ENCODE measurements at places on chromosomes 1 and 21.

GRCh38 chr1:203308923-203309331, 3.6 kb downstream of the BTG2 start:
- DNase-seq: no peak

- no peak for DNase-seq
Observed at GRCh38 chr1:118049981-118050380, 120.4 kb downstream of the WDR3 start.

- DNase-seq: no peak
Observed at GRCh38 chr1:24020025-24020424, 39.9 kb upstream of the SRSF10 start.

GRCh38 chr1:9444532-9444931, 94.7 kb upstream of the SLC25A33 start:
- no peak for DNase-seq

GRCh38 chr1:90837420-90837819, 120.3 kb upstream of the BARHL2 start:
- DNase-seq: no peak

GRCh38 chr21:44535963-44536362, 4.0 kb downstream of the KRTAP10-1 start:
- DNase-seq: no peak

All from nephron progenitor cell (in vitro differentiated cells).